Astrocyte of the cerebellum (primary cell): ENCODE measurements at places on chromosomes 6 and 20.
A peak's percentile ranks its signal among the peaks of the same experiment; 100 is the strongest.

GRCh38 chr20:32983459-32984112 is 20.6 kb downstream of the SUN5 start:
- DNase-seq = no peak

DNA sequence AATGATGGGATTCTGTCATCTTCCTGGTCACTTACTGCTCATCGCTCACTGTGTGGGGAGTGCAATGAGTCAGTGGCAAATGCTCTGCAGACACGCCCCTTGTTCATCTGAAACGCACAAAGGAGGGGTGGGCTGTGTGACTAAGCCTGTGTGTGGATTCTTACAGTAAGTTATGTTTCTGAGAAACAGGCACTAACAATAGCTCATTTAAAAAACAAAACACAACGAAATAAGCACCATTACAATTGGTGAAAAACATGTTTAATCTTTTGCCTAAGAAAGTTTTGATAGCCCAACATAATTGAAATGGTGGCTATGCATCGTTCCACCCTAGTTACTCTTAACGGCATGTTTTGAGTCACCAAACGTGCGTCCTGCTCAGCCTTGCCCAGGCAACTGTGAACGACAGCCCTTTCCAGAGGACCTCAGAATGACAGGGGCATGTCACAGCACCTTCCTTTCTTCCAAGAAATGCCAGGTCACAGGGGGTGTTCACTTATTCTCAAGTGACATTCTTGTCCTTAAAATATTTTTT is 118.4 kb upstream of the SGK1 start:
- peak; percentile 86 for DNase-seq

GRCh38 chr20:59821201-59821600 is 112.2 kb downstream of the SYCP2 start:
- DNase-seq = no peak

DNA sequence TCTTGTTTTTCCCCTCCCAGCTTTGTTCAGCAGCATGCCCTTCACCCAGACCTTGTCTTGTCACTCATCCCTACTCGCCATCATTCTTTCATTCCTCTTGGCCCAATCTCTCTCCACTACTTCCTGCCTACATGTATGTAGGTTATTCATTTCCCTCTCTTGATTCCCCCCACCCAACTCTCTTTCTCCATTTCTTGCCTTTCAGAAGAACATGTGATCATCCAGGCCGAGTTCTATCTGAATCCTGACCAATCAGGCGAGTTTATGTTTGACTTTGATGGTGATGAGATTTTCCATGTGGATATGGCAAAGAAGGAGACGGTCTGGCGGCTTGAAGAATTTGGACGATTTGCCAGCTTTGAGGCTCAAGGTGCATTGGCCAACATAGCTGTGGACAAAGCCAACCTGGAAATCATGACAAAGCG is 2.6 kb downstream of the HLA-DRA start:
- no peak for DNase-seq

- DNase-seq = no peak
These were observed 242.4 kb upstream of the FKBP1C start for GRCh38 chr6:62968834-62969233.

- no peak for DNase-seq
These were observed 947.4 kb upstream of the CITED2 start for GRCh38 chr6:140321891-140322290.

- no peak for DNase-seq
These were observed 52.0 kb downstream of the HIVEP1 start for GRCh38 chr6:12064131-12064530.

GRCh38 chr6:12614456-12614855 is 102.1 kb upstream of the PHACTR1 start:
- DNase-seq = no peak

GRCh38 chr6:116471531-116471930 is 10.4 kb downstream of the CALHM6 start:
- DNase-seq = no peak

- DNase-seq = no peak
These were observed 621.5 kb downstream of the QKI start for GRCh38 chr6:164035900-164036485.

GRCh38 chr6:139881236-139881635 is 506.8 kb upstream of the CITED2 start:
- DNase-seq = no peak

- DNase-seq = no peak
These were observed 79.1 kb upstream of the MAN1A1 start for GRCh38 chr6:119428633-119429032.

DNA sequence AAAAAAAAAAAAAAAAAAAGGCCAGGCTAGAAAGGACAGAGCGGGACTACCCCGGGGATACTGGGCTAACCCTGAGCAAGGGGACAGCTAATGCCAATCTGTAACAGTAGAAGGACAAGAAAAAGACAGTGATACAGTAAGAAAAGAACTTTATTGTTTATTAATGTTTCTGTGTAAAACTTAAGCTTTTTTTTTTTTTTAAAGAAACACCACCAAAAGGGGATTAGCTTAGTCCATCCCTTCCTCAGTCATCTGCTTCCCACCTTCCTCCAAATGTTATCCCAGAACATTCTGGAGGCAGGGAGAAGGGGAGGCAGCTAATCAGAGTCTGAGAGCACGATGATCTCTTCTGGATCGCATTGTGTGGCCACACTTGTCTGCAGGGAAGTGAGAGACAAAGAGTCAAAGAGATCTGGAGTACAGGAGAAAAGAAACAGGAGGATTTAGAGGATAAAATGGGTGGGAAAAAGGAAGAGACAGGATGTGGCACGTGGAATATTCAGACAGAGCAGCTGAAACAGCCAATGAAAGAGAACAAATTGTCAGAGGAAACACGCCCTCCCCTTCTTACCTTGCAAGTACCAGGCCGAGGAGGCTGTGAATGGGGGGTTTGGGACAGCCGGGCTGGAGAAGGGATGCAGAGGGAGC is 1.0 kb upstream of the ZBTB22 start:
- no peak for DNase-seq

GRCh38 chr20:7090001-7090400 is 322.5 kb downstream of the BMP2 start:
- DNase-seq = no peak

DNA sequence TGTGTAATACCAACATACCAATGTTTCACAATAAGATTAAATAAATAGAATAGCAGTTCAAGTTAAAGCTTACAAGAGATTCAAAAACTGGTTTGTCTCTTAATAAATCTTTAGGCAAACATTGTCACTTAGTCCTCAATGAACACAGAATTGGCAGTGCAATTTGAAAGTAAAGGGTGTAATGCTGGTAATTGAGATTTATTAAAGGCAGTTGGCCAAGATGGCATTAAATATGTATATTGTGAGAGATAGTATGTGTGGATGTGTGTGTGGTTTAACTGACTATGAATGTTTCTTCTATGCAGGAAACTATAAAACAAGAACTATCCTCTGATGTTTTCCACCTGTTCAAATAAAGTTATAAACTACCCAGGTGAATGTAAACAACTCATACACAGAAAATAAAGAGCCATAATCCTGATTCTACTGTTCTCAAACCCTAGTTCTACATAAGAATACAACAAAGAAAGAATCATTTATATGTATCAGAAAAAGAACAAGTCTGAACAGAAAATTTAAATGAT is 267.9 kb upstream of the PTCHD4 start:
- no peak for DNase-seq

GRCh38 chr6:159043251-159043650 is 1.5 kb downstream of the TAGAP start:
- DNase-seq = no peak

GRCh38 chr20:25394276-25394675 is 3.6 kb upstream of the ABHD12 start:
- no peak for DNase-seq

GRCh38 chr6:84003654-84004053 is 29.9 kb upstream of the MRAP2 start:
- no peak for DNase-seq

DNA sequence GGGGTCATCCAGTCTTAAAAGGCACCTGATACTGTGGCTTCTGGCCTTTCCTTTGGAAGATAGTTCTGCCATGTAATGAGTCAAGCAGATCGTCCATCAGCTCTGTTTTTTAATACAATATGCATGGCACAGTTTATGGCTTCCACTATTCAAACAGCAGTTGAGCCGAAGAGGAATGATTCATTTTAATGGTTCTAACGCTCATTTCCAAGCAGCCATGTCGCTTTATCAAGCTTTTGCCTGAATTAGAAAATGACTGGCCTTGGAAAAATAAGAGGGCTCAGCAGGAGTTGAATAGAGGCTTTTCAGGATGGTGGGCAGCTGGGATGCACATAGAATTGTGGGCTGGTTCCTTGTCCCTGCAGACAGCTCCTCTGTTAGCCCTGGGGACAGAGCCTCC is 138.1 kb downstream of the SOBP start:
- DNase-seq = no peak

GRCh38 chr6:31567531-31568370 is 4.3 kb upstream of the LTA start:
- DNase-seq = no peak

- no peak for DNase-seq
These were observed 45.0 kb upstream of the MOXD1 start for GRCh38 chr6:132446141-132446854.

- no peak for DNase-seq
These were observed 334.1 kb downstream of the BCKDHB start for GRCh38 chr6:80440496-80441115.

GRCh38 chr6:158909938-158910337 is 90.1 kb downstream of the RSPH3 start:
- no peak for DNase-seq

DNA sequence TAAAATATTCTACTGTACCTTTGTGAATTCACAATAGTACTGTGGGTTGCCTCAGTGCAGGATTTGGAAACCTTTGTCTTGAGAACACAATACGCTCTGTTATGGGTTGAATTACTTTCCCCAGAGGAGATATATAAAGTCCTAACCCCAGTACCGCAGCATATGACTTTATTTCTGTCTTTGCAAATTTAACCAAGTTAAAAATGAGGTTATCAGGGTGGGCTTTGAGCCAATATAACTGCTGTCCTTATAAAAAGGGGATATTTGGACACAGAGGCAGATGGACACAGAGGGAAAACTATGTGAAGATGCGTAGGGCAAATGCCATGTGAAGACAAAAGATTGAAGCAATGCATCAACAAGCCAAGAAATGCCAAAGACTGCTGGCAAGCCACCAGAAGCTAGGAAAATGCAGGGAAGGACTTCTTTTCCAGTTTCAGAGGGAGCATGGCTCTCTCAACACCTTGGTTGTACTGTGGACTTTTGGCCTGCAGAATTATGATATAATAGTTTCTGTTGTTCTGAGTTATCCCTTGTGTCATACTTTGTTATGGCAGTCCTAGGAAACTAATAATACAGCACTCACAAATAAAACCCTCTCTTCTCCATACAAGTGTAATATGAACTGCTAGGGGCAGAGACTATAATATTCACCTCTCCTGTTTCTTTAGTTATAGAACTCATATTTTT is 292.6 kb upstream of the SPTLC3 start:
- DNase-seq = no peak

DNA sequence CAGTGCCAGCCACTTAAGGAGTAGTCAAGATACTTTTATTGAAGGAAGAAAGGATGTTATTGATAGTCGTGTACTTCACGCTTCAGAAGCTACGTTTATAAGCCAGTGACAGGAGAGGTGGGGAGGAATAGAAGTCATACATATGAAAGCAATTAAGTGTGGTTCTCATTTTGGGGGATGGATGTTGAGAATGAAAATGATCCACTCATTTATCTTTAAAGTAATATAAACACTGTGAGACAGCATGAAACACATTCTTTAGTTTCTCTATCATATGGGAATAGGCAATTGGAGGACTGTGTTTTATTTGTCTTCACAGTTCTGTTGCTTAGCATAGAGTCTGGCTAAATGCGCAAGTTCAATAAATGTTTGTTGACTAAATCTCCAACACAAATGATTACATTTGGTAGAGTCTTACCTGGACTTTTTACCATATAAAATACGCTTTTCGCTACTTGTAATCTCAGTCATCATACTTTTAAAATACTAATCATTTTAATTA is 35.2 kb downstream of the AK9 start:
- no peak for DNase-seq

DNA sequence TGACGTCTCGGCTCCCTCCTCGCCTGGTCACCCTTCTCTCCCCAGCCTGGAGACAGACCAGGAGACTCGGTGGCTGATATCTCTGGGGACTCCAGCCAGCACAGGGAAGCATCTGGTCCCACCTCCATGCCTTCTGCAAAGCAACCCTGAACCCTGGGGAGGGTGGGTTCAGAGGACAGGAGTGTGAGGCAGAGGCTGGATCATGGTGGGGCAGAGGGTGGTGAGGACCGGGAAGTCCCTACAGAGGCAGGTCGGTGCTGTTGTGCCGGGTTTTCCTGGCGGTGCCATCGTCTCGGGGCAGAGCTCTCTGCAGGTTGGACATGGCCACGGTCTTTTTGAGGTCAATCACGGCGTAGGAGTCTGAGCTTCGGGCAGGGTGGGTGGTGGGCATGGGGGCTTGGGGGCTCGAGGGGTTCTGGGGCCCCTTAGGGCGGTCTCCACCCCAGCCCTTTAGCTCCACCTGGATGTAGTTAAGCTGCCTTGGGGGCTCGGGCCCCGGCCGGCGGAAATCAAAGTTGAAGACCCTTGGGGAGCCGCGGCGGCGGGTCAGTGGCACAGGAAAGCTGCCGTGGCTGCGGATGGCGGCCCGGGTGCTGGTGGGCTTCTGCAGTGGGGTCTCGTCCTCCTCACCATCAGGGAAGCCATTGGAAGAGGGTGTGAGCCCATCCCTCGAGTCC is 9.2 kb downstream of the FRS3 start:
- DNase-seq = no peak

- no peak for DNase-seq
These were observed 830.4 kb downstream of the GRIK2 start for GRCh38 chr6:102223942-102224341.

DNA sequence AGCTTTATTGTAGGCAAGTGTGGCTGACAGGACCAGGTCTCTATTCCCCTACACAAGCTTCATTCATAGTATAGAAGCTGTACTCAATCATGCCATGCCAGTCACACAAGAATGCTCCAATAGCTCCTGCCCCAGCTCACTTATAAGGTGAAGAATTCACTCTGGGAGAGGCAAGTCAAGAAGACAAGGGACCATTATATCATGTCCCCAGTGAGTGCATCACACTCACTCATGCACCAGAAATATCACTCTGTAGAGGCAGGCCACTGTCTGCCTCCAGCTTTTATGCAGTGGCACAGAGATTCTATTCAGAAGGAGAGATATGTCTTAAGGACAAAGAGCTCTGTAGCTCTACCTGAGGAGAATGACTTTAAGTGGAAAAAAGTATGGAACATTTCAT is 263.2 kb downstream of the GJA1 start:
- DNase-seq = no peak

- no peak for DNase-seq
These were observed 43.8 kb downstream of the PTCHD4 start for GRCh38 chr6:48067148-48067712.

DNA sequence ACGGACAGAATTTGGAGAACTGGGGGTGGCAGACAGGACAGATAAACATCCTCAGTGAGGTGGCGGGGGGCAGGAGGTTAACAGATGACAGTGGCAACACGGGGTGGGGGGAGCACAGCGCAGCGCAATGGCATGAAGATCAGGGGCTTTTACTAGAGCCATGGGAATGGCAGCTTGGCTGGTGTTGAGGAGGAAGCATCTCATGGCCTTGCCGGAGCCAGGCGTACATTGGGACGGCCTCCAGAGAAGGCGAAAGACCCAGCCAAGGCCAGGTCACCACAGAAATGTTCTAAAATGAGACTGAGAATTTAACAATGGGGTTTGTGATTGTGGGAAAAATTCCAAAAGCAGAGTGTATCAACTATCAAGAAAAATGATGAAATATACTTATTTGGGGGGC is 173.0 kb downstream of the PRKN start:
- DNase-seq = no peak

GRCh38 chr6:111920578-111920977 is 47.3 kb upstream of the FYN start:
- no peak for DNase-seq
